Activated naive CD8-positive, alpha-beta T cell treated with anti-CD3 and anti-CD28 coated beads for 36 hours (primary cell): ENCODE measurements at places on chromosomes 1 and 21. TPM values are rescaled to one million over a fixed set of nuclear protein-coding genes. Genes with fewer than 3 reads are reported as not detected.

Gene F5
- total RNA-seq, result 39.7 TPM

Gene HSF2BP
- total RNA-seq, result 0.68 TPM

- no peak overlapping the region for H3K27ac ChIP-seq
- H3K27me3 ChIP-seq, result no peaks in the 10 kb centered on the region
- H3K36me3 ChIP-seq, result peaks cover 17% of the 10 kb centered on the region
- peaks cover 23% of the 10 kb centered on the region for H3K4me1 ChIP-seq
- no peak overlapping the region for H3K4me3 ChIP-seq
- no peak for DNase-seq
These were observed 623 bp upstream of the BGLAP start for GRCh38 chr1:156241311-156241811.

Gene OPRD1
- 0.02 TPM for total RNA-seq

Gene COL6A1
- 4.3 TPM for total RNA-seq

- peaks cover 4% of the 10 kb centered on the region for H3K4me1 ChIP-seq
- no peak overlapping the region for H3K27ac ChIP-seq
- no peak for DNase-seq
- H3K4me3 ChIP-seq, result no peak overlapping the region
These were observed 12.6 kb upstream of the MNDA start for GRCh38 chr1:158818560-158818959.

Gene TMEM53
- 2.6 TPM for total RNA-seq

GRCh38 chr21:45538381-45539045 lies 3.7 kb downstream of the SLC19A1 start:
- DNase-seq, result no peak
- H3K4me1 ChIP-seq, result peaks cover 19% of the 10 kb centered on the region
- no peaks in the 10 kb centered on the region for H3K27me3 ChIP-seq
- H3K27ac ChIP-seq, result no peak overlapping the region
